ENCODE measurements at places on chromosomes 6 and 20.
A peak's percentile ranks its signal among the peaks of the same experiment; 100 is the strongest.

DNA sequence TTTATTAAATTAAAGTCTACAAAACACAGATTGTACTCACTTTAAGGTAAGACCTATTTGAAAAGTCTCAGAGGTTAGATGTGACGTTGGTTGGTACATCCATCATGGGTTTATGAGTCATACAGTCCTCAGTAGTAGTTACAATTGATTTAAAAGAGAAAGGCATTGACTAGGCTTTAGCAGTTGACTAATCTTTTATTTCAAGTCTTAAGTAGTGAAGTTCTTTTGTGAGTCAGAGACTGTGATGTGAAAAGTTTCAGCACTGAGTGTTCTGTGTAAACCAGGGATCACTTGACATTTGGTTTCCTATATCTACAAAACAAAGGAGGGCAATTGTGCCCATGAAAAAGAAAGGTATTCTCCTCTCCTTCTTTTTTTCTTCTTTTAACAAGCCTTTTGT, 221.3 kb downstream of the GRIK2 start:
- DNase-seq, result no peak

GRCh38 chr20:43895235-43895634, 19.4 kb upstream of the TOX2 start:
- no peak for DNase-seq

- DNase-seq, result no peak
Observed at GRCh38 chr6:13406781-13407180, 78.4 kb upstream of the TBC1D7 start.

DNA sequence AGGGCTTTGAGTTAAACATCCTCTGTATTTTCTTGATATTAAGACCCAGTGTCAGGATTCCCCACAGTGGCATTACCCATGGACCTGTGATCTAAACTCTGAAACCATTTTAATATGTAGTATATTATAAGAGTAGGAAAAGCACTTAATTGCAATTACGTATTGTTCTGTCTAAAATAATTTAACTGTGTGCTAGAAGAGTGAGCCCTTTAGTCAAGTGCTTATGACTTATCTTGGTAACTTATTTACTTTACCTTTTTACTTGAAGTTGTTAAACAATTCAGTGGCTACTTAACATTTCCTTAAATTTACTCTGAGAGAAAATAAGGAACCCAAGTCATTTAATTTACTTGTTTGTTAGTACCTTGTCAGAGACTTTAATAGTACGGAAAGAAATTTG, 173.6 kb downstream of the CDKAL1 start:
- DNase-seq, result no peak

DNA sequence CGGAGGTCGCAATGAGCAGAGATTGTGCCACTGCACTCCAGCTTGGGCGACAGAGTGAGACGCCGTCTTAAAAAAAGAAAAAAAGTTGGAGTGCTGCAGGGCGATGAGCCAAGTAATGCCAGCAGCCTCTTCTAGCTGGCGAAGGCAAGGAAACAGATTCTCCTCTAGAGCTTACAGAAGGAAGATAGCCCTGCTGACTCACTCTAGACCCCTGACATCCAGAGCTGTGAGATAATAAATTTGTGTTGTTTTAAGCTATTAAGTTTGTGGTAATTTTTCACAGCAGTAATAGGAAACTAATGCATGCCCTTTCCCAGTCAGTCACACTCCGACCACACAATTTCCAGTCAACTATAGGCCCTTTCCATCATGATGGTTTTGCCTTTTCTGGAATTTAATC, 16.4 kb downstream of the PRSS16 start:
- no peak for DNase-seq

GRCh38 chr6:51959744-51960383, 127.5 kb downstream of the PKHD1 start:
- peak; percentile 33 for DNase-seq

GRCh38 chr6:5206920-5207561, 53.7 kb downstream of the LYRM4 start:
- DNase-seq, result no peak

- DNase-seq, result no peak
Observed at GRCh38 chr6:113365191-113365590, 492.0 kb upstream of the MARCKS start.

DNA sequence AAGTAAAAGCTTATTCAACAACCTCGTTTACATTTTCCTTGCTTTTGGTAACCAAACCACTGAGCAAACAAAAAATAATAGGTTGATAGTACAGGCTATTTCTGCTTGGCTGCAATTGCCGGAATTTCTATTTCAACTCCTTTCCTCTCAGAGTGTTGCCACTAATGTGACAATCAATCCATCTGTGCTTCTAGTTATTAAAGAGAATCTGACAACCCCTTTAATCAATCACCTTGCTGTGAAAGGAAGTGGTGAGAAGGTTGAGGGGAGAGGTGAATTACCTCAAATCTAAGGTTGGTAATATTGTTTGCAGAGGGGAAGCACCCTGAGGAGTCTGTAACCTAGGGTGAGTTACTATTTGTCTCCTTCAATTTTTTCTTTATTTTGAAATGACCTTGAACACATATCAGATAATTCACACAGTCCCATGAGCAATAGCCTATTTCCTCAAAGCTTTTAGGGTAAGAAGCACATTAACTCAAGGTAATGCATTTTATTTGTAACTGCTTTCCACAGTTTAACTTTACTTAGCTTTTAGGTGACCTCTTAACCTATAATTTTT, 603.4 kb downstream of the MMUT start:
- no peak for DNase-seq

GRCh38 chr6:124190256-124190655, 386.6 kb downstream of the NKAIN2 start:
- DNase-seq, result no peak

DNA sequence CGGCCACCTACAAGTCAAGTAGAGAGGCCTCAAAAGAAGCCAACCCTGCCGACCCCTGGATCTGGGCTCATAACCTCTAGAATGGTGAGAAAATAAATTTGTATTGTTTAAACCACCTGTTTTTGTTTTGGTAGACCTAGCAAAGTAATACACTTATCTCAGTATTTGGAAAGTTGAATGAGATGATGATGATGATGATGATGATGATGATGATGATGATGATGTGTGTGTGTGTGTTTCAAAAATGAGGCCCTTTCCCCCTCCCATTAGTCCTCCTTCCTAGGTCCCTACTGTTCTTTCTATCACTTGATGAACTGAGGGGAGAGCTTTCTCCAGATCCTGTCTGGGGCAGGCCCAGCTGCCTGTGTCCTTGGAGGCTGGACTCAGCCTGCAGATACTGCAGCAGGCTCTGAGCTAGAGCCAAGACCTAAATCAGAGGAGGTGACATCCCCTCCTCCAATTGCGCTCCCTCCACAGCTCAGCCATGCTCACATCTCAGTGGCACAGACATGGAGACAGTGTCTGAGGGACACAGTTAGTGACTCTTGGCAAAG, 120.1 kb downstream of the LRFN2 start:
- DNase-seq, result no peak

DNA sequence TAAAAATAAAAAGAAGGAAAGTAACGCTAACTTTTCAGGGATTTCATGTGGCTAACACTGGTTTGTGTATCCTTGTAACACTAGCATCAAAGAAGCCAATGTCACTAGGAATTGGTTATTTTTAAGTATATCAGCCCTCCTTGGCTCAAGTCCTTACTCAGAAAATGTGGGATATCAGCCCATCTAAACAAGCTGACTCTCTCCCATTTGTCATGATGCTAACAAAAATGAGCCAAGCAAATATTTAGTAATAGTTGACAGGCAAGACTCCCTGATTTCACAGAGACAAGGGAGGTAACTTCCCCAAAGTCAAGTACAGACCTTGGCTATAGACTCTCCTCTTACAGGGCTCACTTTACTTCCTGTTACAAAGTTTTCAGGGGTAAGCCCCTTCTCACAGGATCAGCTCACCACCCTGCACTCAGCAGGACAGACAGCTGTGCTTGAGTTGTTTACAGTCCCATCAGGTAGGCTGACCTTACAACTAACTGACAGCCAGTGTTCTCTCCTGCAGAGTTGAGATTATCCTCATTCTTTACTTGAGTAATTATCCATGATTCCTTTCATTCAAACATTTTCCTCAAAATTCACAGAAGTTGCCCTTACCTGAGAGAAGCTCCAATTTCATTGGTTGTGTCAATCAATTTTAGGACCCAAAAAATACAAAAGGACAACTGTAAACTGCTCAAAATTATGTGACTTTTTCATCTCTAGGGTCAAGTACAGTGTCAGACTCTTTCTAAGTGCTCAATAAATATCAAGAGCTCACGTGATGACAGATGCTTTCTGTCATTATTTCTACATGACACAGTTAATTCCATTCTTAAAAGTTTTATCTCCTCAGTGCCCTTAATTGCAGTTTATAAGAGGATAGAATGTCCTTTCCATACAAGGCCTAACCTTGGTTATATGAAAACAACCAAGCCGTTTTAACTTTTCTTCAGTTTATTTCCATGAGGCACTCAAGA, 38.1 kb upstream of the BMP5 start:
- DNase-seq, result no peak

GRCh38 chr6:44275749-44276648, 5.7 kb downstream of the TMEM151B start:
- DNase-seq, result no peak

Measured in NCI-H187 (cell line).